ENCODE measurements at places on chromosomes 7 and 10. TPM values are rescaled to one million over a fixed set of nuclear protein-coding genes. Genes with fewer than 3 reads are reported as not detected.

- no peak for DNase-seq
Observed at GRCh38 chr10:73789659-73790055, 4.3 kb downstream of the ZSWIM8 start.

DNA sequence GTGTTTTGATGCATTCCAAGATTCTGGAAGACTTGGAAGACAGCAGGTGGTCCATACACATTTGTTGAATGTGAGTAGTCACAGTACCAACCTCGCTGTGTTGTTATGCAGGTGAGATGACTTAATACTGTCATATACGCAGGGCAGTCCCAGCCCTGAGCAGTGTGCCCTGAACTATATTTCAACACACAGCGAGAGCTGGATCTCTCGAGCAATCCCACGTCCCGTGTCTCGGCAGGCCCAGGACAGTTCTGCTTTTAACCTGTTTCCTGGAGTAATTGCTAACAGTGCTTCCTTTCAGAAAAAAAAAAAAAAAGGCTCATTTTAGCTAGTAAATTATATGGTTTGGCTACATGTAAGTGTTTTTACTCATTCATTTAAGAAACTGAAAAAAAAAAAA is 179.7 kb downstream of the PRKCQ start:
- no peak for DNase-seq

DNA sequence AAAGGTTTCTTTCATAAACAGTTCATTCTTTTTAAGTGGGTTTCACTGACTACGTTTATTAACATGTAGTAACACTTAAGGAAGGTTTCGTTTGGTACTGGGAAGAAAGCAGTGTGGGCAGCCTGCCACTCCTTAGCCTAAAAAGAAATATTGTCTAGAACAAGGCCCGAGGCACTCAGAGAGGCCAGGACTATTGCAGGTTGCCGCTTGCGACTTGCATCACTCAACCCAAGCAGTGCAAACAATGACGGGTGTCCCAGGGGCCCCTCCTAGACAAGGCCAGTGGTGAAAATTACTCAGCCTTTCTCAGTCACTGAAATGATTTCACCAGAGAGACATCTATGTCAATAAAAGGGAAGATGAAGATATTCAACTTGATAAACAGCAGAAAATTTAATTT is 243.9 kb downstream of the SNX13 start:
- DNase-seq = no peak

GRCh38 chr7:81973117-81973516 is 203.3 kb upstream of the HGF start:
- no peak for DNase-seq

DNA sequence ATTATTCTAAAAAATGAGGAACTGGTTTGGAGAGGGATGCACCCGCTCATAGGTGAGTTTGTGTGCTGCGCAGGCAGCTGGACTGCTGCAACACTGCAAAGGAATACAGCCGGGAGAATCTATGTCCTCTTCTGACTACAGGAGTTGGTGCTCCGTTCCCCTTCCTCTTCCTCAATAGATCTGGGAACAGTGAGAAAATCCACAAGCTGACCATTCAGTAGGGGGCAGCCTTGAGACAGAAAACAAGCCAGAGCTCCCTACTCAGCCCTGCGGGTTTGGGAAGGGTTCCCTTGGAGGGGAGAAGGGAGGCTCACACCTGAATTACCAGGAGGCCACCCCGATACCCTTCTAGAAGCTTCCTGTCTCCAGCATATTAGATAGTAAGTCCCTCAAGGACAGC is 87.3 kb upstream of the FOXI2 start:
- peak; percentile 49 for DNase-seq

DNA sequence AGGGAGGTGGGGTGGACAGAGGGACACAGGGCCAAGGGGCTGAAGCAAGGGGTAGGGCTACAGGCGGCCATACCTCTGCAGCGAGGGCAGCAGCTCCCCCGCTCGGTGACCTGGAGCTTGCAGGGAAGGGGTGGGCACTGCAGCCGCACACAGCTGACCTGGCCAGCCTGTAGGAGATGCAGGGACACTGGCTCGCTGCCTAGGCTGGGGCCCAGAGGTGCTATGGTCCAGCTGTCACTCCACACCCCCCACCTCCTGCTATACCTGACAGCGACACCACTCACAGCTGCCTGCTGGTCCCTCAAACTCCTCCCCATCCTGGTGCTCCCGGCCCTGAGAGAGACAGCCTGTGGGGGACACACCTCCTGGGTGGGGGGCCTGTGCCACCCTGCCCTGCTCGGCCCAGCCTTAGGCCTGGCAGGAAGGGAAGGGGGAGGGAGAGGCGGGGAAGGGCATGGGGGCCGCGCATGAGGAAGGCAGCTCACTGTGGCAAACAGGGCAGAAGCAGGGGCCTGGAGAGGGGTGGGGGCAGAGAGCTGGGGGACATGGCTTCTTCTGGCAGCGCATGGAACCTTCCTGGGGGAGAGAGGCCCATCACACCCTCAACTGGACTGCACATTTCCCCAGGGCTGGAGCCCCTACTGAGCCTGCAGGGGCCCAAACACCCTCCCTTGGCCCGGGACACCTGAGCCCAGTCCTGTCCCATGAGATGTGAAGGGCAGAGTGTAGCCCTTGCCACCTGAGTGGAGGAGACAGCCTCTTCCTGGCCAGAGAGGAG is 23.9 kb downstream of the ATP6V1F start:
- DNase-seq = peak; percentile 75

Gene FEZF1
- 2.1 TPM for total RNA-seq

Gene MMD2
- total RNA-seq = not detected

DNA sequence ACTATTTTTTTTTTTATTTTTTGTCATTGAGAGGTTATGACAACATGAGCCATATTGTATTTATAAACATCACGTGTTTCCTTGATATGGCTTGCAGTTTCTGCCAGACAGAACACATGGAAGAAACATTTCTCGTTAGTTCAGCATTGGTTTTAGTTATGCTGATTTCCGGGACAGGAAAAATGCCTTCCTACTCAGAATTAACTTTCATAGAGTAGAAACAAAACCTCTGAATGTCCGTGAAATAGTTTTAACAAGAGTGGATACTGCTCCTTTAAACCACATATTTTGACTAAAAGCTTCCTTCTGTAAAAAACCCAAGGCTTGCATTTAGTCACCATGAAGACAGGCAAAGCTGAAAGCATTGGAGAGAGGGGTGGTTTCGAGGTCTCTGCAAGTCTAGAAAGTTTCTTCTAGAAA is 240.4 kb downstream of the KIAA1217 start:
- DNase-seq = no peak

GRCh38 chr7:34155220-34155908 is 250.0 kb downstream of the BMPER start:
- no peak for DNase-seq

- peak; percentile 80 for DNase-seq
Observed at GRCh38 chr10:119139464-119140067, 25.9 kb downstream of the SFXN4 start.

Gene CUL2
- 32.4 TPM for total RNA-seq

DNA sequence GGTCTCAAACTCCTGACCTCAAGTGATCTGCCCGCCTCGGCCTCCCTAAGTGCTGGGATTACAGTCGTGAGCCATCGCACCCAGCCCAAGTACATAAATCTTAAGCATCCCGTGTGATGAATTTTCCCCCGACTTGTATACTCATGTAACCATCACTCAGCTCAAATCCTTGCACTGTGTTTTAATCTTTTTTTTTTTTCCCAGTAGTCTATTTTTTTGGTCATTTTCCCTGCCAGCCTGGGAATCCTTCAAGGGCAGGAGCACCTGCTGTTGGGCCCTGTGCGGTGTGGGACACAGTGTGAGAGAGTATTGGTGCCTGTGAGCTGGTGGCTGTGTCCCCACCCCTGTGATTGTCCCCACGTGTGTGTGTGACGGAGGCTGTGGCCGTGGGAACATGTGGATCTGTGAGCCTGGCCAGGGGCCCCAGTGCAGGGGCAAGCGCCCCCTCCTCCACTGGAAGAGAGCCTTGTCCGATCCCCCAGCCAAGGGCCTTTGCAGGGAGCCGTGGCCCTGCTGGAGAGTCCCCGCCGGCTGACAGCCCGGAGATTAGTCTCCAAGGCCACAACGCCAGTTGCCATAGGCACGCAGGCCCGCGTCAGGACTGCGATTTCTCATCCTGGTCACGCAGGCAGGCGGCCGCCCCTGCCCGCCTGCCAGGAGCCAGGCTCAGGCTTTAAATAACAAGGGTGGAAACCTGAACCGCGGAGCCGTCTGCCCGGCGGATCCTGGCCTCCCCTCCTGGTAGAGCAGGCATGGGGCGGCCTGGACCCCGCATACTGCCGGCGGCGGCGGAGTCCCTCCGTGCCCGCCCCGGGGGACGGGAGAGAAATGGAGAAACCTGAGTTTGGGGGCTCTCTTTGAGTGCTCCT is 26.5 kb downstream of the GTF2IRD1 start:
- DNase-seq = peak; percentile 94

DNA sequence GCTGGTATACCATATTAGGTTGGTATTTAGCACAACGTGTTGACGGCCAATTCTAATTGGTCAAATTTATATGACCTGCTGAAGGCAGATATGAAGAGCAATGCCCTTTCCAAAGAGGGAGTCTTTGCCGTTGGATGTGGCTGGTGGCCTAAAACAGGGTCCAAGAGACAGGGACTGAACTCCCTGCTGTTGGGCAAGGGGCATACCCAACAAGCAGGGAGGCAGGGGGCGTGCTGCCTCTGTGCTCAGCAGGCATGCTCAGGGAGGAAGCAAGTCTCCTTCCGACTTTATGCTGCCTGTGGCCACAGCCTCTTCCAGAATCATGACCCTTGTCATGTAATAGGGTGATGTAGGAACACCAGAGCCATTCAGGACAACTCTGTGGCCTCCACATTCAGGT is 167.7 kb upstream of the NPVF start:
- DNase-seq = no peak

Gene RBP3
- total RNA-seq = not detected

GRCh38 chr10:36017137-36017536 is 375.0 kb upstream of the FZD8 start:
- DNase-seq = no peak

Measured in H7 (cell line).